ENCODE measurements at places on chromosomes 4 and X.

DNA sequence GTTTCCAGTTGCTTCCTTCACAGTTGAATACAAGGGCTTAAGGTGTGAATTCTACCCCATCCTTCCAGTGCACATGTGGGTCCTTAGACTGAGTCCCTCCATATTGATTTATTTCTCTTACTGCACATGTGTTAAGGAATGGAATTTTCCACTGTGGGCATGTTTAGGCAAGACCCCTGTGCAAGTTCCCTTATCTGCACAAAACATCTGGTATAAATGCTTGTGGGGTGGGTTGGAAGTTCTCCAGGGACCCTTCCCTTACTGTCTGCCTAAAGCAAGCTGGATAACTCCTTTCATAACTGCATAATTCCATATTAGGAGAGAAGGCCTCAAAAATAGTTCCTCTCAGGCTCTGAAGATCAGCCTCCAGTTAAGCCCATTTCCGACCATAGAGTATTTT is 570.9 kb downstream of the ADGRL3 start:
- no peak for DNase-seq

DNA sequence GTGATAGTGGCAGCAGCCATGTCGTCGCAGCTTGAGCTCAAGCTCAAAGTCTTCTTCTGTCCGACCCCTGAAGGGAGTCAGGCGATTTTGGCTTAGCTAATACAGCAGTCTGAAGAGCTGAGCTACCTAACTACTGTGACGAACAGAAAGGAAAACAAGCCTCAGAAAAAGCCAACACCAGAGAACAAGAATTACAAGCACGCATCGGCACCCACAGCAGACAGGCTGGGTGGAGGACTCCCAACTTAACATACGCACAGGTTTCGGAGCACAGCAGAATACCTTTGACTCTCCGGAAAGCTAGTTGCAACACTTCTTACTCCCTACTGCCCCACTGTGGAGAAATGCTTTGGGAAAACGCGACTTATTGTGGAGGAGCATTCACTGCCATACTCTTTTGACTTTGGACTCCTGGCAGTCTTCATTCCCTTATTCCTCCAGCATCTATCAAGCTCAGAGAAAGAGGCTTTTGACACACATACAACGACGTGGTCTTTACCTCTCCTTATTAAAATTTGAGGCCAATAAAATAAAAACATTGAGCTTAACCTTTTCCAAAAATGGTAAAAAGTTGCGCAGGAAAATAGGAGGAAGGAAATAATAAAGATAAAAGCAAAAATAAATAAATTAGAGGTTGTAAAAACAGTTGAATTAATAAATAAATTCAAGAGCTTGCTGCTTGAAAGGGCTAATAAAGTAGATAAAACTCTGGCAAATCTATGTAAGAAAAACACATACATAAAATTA is 41.3 kb upstream of the GPC3 start:
- DNase-seq = no peak

GRCh38 chrX:143017272-143017671 is 8.5 kb upstream of the SPANXN4 start:
- peak; percentile 30 for DNase-seq

GRCh38 chr4:123706973-123707372 is 310.4 kb downstream of the SPRY1 start:
- no peak for DNase-seq
